LoVo (cell line): ENCODE measurements at places on chromosomes 6 and 20.

- no peak for DNase-seq
These were observed 6.0 kb downstream of the MLN start for GRCh38 chr6:33797626-33798342.

DNA sequence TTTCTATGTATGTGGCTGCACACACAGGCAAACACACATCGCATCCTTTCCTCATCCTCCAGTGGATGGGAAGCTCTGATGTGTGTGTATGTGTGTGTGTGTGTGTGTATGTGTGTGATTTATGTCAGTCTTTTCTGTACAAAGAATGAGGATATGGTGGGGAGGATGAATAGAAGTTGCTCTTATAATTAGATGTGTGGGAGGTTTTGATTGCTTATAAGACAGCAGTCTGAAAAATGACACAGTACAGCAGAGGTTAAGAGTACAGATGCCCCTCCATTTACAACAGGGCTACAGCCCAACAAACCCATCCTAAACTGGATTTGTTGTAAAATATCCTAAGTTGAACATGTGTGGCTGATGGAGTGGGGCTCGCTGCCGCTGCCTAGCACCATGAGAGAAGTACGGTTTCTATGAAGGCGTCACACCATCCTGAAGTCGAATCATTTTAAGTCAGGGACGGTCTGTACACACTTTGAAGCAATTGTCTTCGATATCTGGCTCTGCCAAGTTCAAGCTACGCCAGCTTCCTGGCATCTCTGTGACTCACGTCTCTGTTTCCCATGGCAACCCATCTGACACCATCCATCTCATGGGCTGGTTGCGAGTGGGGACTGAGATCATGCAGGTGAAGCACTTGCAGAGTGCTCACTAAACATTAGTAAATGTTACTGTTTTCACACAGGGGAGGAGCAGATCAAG is 252.6 kb downstream of the MYLK4 start:
- no peak for DNase-seq

GRCh38 chr20:54148947-54149764 is 24.6 kb downstream of the CYP24A1 start:
- peak; percentile 97 for DNase-seq

GRCh38 chr20:21550587-21550986 is 36.7 kb upstream of the NKX2-2 start:
- DNase-seq = no peak

- DNase-seq = no peak
These were observed 14.0 kb downstream of the SPAG4 start for GRCh38 chr20:35629427-35630145.
